Left hindlimb (tissue), 1 donor: ENCODE measurements at places on chromosomes 4 and X.

- no peak for DNase-seq
Observed at GRCh38 chr4:57504139-57504538, 394.0 kb upstream of the IGFBP7 start.

DNA sequence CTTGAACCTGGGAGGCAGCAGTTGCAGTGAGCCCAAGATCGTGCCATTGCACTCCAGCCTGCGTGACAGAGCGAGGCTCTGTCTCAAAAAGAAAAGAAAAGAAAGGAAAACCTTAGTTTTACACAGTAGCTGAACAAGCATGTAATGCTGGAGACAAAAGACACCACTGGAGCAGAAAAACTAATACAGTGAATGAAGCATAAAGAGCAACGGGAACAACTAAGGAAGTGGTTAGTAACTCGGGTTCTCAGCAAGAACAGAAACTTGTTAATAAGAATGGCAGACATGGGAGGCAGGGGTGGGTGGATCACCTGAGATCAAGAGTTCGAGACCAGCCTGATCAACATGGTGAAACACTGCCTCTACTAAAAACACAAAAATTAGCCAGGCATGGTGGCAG is 263.7 kb downstream of the FSTL5 start:
- DNase-seq = no peak

- DNase-seq = no peak
Observed at GRCh38 chr4:187555174-187555573, 440.4 kb upstream of the ZFP42 start.

DNA sequence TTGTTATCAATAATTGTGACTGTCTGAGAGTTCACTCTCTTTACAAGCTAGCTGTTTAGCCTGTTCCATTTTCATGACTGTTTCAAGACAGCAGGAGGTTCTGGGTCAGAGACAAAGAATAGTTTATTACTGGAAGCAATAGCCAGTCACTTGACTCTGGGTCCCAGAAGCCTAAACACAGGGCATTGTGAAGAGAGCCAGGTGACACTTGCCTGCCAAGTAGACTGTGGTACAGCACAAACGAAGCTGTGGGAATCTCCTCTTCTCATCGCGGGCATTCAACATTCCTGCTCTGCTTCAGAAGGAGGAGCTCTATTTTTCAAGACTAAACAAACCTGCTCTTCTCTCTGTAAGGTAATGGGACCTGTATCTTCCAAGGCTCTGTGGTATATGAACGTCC is 485.1 kb downstream of the TRIML1 start:
- DNase-seq = no peak

- no peak for DNase-seq
Observed at GRCh38 chr4:105145156-105145902, 1.3 kb upstream of the TET2 start.

DNA sequence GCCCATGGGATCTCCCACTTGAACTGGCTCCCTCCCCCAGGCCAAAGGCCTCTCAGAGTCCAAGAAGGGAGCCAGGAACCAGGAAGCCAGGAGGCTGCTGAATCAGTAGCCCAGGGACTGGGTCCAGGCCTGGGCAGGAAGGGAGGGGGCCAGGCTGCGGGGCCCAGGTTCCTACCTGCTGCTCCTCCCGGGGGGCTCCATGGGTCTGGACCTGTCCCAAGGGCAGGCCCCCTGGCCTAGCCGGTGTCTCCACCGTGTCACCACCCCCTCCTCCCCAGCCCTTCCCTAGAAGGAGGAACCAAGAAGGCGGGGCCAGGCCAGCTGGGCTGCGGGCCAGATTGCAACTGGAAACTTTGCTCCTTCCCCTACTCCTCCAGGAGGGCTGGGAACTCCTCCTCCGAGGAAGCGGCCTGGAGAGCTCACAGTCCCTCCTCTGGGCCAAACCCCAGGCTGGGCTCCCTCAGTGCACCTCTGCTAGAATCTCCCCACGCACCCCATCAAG is at the start of gene IQSEC2:
Gene IQSEC2, minus strand, starts transcription at position 264 of the 502 bp plus-strand sequence.
- DNase-seq = peak; percentile 91

DNA sequence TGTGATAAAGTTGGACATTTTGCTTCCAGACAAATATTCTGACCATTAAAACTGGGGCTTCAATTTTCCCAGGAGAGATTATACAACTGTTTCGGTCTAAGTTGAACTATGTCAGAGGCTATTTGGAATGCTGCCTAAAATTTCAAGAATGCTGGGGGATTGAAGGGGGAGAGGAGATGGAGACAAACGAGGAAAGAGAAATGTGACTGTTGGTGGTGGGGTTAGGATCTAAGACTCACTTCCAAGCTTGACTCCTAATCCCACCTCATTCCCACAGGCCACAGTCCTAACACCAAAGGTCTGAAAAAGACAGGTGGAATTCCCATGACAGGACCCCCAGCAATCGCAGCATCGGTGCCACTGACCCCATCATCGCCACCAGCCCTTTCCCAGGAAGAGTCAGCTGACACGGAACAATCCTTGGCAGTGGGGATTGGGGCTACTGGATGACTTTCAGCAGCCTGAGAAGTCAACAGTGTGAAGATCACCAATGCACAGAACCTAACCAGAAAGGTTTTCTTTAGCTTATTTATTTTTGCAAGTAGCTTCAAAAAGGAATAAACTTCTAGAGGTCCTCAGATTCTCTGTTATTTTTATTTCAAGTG is 74.0 kb upstream of the PRSS48 start:
- no peak for DNase-seq

GRCh38 chr4:174483792-174484191 is 38.5 kb downstream of the HPGD start:
- no peak for DNase-seq

DNA sequence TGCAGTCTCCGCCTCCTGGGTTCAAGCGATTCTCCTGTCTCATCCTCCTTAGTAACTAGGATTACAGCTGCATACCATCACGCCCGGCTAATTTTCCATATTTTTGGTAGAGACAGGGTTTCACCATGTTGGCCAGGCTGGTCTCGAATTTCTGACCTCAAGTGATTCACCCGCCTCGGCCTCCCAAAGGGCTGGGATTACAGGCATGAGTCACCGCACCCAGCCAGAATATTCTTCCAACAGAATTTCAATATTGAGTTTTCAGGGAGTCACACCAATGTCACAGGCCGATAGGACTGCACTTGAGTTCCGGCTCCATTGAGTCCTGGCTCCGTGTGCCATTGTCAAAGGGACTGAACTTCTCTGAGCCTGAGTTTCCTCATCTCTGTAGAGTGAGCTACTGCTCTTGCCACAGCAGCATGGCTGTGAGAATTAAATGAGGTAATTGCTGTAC is 82.9 kb downstream of the CLCN4 start:
- DNase-seq = no peak

- no peak for DNase-seq
Observed at GRCh38 chrX:133444196-133444595, 28.9 kb upstream of the GPC4 start.

GRCh38 chrX:45050558-45050957 is 150.1 kb downstream of the DIPK2B start:
- DNase-seq = no peak

- DNase-seq = no peak
Observed at GRCh38 chr4:68129793-68130192, at the start of gene TMPRSS11F. Gene TMPRSS11F (minus strand): TSS chr4:68129869. CDS start chr4:68129820, 49 bp downstream.

DNA sequence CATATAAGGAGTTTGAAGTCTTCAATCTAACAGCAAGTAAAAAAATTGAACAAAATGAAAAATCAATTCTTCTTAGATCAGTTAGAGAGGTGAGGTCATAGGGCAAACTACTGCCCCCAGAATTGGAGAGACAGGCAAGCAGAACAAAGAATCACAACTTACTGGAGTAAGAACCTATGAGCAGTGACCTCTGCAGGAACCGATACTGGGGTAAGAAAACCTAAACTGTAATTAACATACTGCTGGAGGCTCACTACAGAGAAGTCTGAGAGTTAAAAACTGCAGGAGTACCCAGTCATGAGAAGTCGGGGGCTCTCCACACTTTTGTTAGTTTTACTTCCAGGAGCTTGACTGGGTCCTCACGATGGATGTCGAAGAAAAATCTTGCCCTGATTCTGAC is 16.0 kb downstream of the CLDN22 start:
- no peak for DNase-seq

GRCh38 chr4:7731437-7731836 is 208.2 kb downstream of the AFAP1 start:
- no peak for DNase-seq

DNA sequence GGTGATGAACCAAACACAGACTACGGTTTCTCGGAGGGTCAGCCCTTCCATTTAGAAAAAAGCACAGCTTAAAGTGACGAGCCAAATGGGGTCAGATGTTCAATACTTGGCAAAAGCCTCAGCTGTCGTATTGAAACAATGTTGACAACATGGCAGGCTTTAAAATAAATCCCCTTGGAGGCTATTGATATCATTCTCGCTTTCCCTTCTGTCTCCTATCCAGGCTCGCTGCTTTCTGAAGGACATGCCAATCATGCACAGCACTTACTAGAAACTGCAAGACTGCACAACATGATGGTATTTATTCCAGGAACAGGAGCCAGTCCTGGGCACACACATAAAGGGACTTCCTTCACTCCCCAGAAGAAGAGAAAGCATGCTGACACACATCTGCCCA is 137.9 kb downstream of the SLC7A11 start:
- peak; percentile 41 for DNase-seq

- no peak for DNase-seq
Observed at GRCh38 chr4:181753207-181753606, 490.0 kb upstream of the TENM3 start.

- no peak for DNase-seq
Observed at GRCh38 chrX:71198066-71198465, 25.0 kb upstream of the GJB1 start.

DNA sequence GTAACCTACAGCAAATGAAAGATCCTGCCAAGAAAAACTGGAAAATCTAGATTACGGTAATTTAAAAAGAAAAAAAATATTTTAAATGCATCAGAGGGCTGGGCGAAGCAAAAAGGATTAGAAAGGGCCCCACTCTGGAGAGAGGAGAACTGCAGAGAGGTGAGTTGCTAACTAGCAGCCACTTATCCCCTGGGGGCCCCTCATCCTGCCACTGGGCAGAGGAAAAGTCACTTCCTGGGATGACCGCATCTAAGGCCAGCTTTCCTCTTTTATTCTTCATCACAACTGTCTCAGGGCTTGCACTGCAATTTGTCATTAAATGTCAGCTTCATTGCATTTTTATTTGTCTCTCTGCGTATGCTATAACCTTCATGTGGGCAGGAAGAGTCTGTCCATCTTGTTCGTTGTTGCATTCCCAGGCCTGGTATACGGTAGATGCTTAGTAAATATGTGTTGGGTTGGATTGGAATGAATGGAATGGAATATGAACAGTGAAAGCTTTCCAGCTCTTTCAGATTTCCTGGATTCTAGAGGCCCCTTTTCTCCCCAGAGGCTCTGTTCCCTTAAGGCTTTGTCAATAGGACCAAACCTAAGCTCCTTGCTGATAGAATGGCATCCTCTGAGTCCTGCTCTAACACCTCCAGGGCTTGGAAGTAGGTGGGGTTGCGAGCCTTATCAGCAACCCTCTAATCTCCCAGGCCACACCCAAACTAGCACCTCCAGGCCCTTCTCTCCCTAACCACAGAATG is 58.9 kb downstream of the TLR10 start:
- no peak for DNase-seq

GRCh38 chrX:10450959-10451355 is 169.4 kb downstream of the MID1 start:
- DNase-seq = no peak
